ENCODE measurements at places on chromosomes 16 and 17. TPM values are rescaled to one million over a fixed set of nuclear protein-coding genes. Genes with fewer than 3 reads are reported as not detected.

The MILR1 gene
- 1.7 TPM for total RNA-seq

The ROGDI gene
- total RNA-seq: 17.8 TPM

The ZNF385C gene
- total RNA-seq: 0.15 TPM

The WSCD1 gene
- 3.3 TPM for total RNA-seq

The GCGR gene
- total RNA-seq: 0.51 TPM

The FOXC2 gene
- total RNA-seq: 4.9 TPM

The USP7 gene
- total RNA-seq: 67.6 TPM

The GRB2 gene
- total RNA-seq: 98.5 TPM

The BLTP2 gene
- 58.9 TPM for total RNA-seq

The GLIS2 gene
- total RNA-seq: 28.3 TPM

The TRPV3 gene
- total RNA-seq: 0.59 TPM

The KRT39 gene
- not detected for total RNA-seq

The VWA3A gene
- 0.07 TPM for total RNA-seq

The AKAP1 gene
- 52.9 TPM for total RNA-seq

The DPEP3 gene
- total RNA-seq: not detected

The NPIPB9 gene
- total RNA-seq: 2.5 TPM

The EVI2A gene
- not detected for total RNA-seq

The MT3 gene
- total RNA-seq: not detected

The DERL2 gene
- 114 TPM for total RNA-seq

The TMEM101 gene
- 33.0 TPM for total RNA-seq

The BTBD17 gene
- total RNA-seq: not detected

The HEXD gene
- total RNA-seq: 13.3 TPM

The NPIPA7 gene
- 5.4 TPM for total RNA-seq

The CDT1 gene
- 34.5 TPM for total RNA-seq

The SLC5A11 gene
- total RNA-seq: 0.24 TPM

The COX6A2 gene
- total RNA-seq: not detected

The MMP25 gene
- 0.87 TPM for total RNA-seq

The SEZ6L2 gene
- 19.9 TPM for total RNA-seq

The SSTR5 gene
- total RNA-seq: 0.35 TPM

The DPEP1 gene
- total RNA-seq: 1.6 TPM

The PLD6 gene
- 5.9 TPM for total RNA-seq

The C16orf74 gene
- total RNA-seq: 13.1 TPM

The ZG16 gene
- total RNA-seq: not detected

The OR3A3 gene
- not detected for total RNA-seq

The SPATA2L gene
- total RNA-seq: 14.3 TPM

The TBC1D3G gene
- total RNA-seq: not detected

The SLC13A5 gene
- 0.06 TPM for total RNA-seq

The GPR139 gene
- not detected for total RNA-seq

The ABCC6 gene
- total RNA-seq: 0.95 TPM

The ORAI3 gene
- total RNA-seq: 15.5 TPM

The CD300LD gene
- not detected for total RNA-seq

The ZSCAN10 gene
- not detected for total RNA-seq

The FNDC8 gene
- not detected for total RNA-seq

The RANGRF gene
- total RNA-seq: 35.4 TPM

The SNN gene
- total RNA-seq: 18.1 TPM

The HS3ST3B1 gene
- 1.0 TPM for total RNA-seq

The CLEC3A gene
- total RNA-seq: not detected

The SPATA32 gene
- 0.16 TPM for total RNA-seq

The MMP2 gene
- 11.5 TPM for total RNA-seq

The CCL3 gene
- not detected for total RNA-seq

The CDH5 gene
- total RNA-seq: 0.14 TPM

The ABCC12 gene
- 0.05 TPM for total RNA-seq

All from A549 treated with Mapracorat at 1 μM for 4 hours (cell line).